ENCODE measurements at places on chromosomes 6 and 20.

- DNase-seq = no peak
These were observed 986.2 kb upstream of the CITED2 start for GRCh38 chr6:140360651-140361050.

DNA sequence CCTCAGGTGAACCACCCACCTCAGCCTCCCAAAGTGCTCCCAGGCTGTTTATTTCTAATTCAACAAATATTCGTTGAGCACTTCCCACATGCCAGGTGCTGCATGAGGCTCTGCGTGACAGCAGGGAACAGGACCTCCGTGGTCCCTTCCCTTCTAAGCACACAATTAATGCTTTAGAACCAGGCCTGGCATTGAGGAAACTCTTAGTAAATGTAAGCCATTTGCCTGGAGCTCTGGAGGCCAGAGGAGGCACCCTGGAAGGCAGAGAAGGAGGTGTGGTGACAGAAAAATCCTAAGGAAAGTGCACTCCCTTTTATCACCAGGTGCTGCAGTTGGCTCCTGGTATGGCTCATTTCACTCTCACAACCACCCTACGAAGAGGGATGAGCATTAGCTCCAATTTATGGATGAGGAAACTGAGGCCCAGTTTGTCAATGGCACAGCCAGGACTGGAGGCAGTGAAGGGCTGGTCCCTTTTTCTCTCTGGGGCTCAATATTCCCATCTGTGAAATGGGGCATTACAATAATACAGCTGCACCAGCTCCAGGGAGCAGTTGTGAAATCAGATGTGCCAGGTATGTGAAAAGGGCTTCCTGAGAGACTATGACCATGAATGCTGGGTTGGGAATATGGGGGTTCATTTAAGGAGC is 8.1 kb upstream of the ID1 start:
- no peak for DNase-seq

DNA sequence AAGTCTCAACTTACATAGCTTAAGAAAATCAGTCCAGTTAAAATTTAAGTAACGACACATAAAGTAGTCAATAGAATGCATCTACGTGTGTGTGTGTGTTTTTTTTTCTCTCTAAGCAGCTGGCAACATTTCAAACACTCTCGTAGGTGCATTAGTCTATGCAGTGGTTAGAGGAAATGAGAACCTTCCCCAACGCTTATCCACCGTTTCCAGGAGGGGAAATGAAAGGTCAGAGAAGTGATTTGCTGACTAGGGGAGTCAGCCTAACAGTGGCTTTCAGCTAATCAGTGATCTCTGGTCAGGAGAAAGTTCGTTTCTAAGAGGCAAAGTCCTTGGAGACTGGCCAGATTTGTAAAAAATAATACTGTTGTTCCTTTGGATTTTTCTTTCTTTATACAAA is 806.6 kb downstream of the C6orf118 start:
- no peak for DNase-seq

DNA sequence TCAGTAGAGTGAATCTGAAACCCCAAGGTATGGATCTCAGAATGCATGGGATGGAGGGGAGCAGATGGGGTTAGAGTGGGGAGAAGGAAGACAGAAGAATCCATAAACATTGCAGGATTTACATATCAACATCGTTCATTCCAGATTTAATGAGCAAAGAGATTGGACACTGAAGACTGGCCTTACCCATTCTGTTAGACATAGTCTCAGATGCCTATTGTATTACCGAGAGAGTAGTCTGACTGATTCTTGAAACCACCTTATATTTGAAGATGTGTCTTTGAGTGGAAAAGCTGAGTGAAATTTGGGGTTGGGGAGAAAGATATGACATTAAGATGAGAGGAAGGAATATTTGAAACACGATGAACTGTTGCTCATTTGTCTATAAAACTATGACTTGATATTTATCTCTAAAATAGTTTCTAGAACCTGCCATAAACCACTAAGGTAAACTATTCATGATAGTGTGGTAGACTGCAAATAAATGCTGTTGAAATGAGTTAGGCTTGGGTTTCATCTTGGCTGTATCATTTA is 5.7 kb downstream of the HLA-DRA start:
- no peak for DNase-seq

- no peak for DNase-seq
These were observed 503.7 kb upstream of the SULF2 start for GRCh38 chr20:48288930-48289507.

All from CD4-positive, alpha-beta T cell treated with Interleukin-4 for 1 hour (primary cell).